ENCODE measurements at places on chromosomes 12 and 14.
A peak's percentile ranks its signal among the peaks of the same experiment; 100 is the strongest.

DNA sequence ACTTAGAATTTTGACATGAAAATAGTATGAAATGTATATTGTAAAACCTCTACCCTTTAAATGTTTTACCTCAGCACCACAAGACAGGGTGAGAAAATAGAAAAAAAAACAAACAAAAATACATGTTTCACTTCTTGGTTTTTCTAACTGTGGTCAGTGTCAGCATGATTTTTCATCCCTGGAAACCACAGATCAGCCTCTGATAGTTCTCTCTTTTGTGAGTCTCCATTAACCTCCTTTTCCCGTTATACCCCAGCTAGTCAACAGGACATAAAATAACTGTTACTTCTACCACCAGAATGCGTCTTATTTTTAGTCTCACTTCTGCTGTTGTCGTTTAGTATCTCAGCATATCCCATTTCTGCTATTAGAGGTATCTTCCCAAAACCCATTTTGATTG lies 48.3 kb upstream of the KCNMB4 start:
- DNase-seq = no peak

DNA sequence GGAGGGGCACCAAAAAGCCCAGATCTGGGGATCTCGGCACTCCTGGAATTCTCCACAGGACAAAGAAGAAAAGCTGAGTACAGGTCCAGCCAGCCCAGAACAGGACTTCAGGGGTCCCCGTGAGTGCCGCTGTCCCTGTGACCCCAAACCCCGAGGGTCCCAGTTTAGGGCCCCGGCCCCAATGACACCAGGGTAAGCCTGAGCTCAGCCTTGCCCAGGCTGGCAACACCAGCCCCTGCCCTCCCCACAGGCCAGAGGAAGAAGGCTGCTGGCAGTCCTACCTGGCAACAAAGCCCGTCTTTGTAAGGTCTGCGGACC lies 1.8 kb downstream of the CDK2AP1 start:
- no peak for DNase-seq

DNA sequence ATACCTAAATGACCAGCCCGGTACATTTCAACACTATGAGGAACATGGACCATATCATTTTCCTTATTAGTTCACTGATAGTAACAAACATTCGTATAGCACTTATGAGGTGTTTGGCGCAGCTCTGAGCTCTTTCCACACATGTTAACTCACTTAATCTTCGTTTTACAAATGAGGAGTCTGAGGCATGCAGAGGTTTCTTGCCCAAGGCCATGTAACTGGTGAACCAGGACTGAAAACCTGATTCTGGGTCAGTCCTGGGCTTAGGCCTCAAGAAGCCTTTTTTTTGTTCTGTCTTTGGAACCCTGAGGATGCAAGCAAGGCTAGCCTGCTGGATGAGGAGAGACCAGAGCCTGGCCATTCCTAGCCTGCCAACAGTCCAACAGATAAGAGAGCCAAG lies 55.0 kb downstream of the C14orf132 start:
- DNase-seq = peak; percentile 69

GRCh38 chr14:101361044-101361443 lies 200.3 kb upstream of the DIO3 start:
- DNase-seq = no peak

DNA sequence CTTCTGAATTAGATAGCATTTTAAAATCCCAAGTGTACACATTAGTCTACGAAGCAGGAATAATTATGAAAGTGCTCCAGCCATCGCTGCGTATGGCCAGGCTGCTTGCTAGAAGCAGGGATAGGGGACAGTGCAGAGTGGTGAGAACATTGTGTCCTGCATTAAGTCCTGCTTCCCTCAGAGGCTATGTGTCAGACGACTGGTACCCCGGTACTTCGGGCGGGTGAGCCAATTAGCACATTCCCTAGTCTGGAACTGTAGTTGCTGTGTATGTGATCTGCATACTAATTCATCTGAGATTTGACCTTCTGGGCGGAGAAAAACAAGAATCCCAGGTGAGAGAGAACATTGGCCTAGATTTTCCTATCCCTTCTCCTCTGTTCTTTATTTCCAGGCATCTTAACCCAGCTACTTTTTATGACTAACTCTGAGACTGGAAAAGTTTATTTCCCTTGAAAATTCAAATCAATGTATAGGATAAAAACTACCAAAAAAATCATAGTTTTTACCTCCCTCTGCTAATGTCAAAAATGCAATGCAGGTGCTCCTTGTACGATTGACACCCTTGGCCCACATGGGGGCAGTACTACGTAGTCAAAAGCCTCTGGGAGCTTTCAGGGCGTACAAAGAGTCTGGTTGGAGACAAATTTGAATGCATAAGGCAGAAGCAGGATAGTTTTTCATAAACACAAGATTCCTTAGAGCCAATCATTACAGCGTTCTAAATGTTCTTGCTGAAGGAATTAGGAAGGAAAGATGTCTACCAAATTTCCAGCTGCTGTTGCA lies 764.3 kb downstream of the NOVA1 start:
- peak; percentile 2 for DNase-seq

DNA sequence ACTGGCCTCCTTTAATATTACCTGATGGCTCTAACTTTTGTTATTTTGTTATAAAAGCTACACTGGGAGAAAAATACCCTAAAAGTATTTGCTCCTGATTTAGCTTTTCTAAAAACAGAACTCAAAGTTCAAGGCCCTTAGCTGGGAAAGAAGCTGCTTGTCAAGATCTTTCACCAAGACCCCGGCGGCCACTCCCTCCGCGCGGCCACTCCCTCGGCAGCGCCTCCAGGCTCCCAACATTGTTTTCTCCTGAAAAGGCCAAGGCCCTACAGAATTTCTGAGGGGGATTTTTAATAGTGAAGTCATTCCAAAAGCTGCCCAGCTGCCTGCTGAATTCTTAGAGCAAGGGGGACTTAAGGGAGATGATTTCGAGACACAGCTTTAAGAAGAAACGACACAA lies 96.4 kb downstream of the NTN4 start:
- DNase-seq = peak; percentile 33

- DNase-seq = no peak
These were observed 1003.7 kb downstream of the GALC start for GRCh38 chr14:86989285-86989684.

- DNase-seq = no peak
These were observed 11.2 kb upstream of the TMX1 start for GRCh38 chr14:51228890-51229289.

DNA sequence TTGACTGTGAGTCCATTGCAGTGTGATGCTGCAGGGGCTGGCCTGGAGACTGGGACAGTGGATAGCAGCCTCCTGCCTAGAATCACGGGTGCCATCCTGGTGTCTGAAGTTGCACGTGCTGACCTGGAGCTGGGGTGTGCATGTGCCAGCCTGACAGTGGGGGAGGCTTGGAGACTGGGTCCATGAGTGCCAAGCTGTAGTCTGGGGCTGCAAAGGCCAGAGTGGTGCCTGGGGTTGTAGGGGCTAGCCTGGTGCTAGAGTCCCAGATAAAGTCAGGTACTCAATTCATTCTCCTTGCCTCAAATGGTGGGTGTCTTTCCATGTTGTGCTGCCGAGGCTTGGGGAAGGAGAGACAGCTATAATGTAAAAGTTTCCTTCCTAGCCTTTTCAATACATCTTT lies 181.9 kb upstream of the NPAS3 start:
- DNase-seq = no peak

GRCh38 chr14:91235841-91236240 lies 8.7 kb downstream of the GPR68 start:
- no peak for DNase-seq
